ENCODE measurements at places on chromosomes 2 and 18. TPM values are rescaled to one million over a fixed set of nuclear protein-coding genes. Genes with fewer than 3 reads are reported as not detected.

- no peak for DNase-seq
- no peaks in the 10 kb centered on the region for H3K36me3 ChIP-seq
- H3K4me3 ChIP-seq: no peak overlapping the region
- no peaks in the 10 kb centered on the region for H3K27me3 ChIP-seq
- H3K27ac ChIP-seq: no peak overlapping the region
These were observed 93.7 kb upstream of the HS6ST1 start for GRCh38 chr2:128412181-128412871.

DNA sequence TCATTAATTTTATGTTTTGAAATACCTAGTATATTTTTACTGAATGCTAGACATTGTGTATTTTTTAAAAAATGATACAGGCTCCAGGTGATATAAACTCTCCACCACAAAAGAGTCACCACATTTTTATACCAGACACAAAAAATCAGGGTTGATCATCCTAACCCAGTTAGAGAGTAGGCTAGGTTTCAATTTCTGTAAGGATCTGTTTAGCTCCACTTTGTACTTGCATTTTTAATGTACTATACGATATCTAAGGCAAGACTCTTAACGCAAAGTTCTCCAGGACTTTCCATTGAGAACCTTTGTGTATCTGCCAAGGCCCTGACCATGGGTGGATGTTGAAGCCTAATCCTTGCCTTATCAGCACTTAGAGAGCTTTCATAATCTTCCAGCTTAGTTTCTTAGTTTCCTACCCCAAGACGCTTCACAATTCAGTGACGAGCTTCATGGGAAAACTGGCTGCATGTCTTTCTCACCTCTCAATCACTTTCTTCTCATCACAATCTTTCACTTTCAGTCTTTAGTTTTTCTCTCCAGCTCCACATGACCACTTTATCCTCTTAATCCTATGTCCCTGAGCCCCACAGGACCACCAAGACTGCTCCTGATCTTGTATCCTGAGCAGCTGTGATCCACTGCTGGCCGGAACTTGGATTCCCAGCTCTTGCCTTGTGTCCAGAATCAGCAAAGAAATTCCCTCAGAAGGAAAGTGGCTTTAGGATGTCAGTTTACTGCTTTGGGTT lies 635.8 kb downstream of the RNF144A start:
- H3K27me3 ChIP-seq: no peaks in the 10 kb centered on the region
- DNase-seq: peak; percentile 66
- H3K36me3 ChIP-seq: peaks cover 4% of the 10 kb centered on the region
- peak overlapping the region; percentile 47 for H3K4me3 ChIP-seq

DNA sequence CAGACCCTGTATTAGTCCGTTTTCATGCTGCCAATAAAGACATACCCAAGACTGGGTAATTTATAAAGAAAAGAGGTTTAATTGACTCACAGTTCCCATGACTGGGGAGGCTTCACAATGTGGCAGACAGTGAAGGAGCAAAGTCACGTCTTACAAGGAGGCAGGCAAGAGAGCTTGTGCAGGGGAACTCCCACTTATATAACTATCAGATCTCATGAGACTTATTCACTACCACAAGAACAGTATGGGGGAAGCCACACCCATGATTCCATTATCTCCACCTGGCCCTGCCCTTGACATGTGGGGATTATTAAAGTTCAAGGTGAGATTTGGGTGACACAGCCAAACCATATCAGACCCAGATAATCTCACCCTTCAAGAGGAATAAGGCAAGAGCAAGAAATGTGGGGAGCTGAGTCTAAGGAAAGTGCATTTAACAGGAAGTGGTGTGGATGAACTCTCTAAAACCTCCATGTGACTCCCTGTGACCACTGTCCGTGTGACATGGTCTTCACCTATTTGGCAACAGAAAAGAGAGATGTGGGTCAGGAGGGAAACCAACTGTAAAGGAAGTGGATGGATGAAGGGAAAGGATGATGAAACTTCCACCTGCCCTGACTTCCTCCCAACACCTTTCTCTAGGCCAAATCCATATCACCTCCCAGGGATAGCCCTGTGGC lies 110.6 kb downstream of the ATL2 start:
- no peak overlapping the region for H3K4me3 ChIP-seq
- peaks cover 3% of the 10 kb centered on the region for H3K36me3 ChIP-seq
- DNase-seq: no peak
- no peak overlapping the region for H3K27ac ChIP-seq
- H3K4me1 ChIP-seq: peaks cover 33% of the 10 kb centered on the region

DNA sequence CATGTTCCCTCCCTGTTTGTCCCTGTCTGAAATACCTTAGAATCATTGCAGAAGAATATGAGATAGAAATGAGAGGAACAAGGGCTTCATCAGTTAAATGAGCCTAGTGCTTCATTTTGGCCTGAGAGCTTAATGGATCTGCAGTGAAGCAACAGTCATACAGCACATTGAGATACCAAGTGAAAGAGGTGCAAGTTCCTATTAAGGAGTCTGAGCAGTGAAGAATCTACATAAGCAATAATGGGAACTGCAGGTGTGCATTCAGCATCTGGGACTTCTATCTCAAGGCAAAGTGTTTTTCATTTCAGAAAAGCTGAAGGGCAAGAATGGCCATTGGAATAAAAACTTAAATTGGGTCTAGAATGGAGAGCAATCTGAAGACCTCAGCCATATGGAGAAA lies 323.2 kb upstream of the SLC39A10 start:
- no peak overlapping the region for H3K4me3 ChIP-seq
- no peak overlapping the region for H3K27ac ChIP-seq
- H3K4me1 ChIP-seq: peaks cover 8% of the 10 kb centered on the region
- no peaks in the 10 kb centered on the region for H3K27me3 ChIP-seq
- H3K36me3 ChIP-seq: peaks cover 9% of the 10 kb centered on the region

DNA sequence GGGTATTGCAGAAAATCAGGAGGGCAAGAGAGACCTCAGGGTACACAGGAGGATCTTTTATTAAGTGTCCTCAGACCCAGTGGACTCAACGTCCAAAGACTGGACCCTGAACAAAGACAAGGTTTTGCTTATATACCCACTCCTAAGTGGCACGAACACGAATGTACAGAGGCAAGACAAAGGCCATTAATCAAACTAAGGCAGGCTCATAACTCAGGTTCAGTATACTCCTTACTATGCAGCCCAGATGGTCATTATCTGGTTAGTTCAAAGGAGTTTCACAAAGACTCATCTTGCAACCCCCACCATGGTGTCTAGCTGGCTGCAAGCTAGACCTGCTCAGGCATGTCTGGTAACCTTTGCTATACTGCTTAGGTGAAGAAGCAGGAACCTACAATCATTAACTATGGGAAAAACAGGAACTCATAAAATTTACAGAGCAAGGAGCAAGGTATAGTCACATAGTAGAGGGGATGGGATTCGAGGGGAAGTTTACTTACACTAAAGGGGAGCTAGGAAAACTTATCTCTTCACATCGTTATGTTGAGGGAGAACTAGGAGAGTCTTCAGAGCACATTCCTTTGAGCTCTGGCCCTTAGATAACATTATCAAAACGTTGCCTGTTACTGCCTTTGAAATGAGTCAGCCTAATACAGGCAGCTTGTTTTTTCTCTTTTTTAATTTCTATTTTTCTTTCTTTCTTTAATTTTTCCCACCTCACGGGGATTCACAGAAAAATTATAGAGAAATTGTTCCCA lies 33.9 kb downstream of the SLC4A3 start:
- DNase-seq: no peak
- no peaks in the 10 kb centered on the region for H3K36me3 ChIP-seq
- no peak overlapping the region for H3K4me3 ChIP-seq
- H3K27me3 ChIP-seq: peaks cover 12% of the 10 kb centered on the region
- H3K27ac ChIP-seq: no peak overlapping the region
- H3K4me1 ChIP-seq: no peaks in the 10 kb centered on the region

DNA sequence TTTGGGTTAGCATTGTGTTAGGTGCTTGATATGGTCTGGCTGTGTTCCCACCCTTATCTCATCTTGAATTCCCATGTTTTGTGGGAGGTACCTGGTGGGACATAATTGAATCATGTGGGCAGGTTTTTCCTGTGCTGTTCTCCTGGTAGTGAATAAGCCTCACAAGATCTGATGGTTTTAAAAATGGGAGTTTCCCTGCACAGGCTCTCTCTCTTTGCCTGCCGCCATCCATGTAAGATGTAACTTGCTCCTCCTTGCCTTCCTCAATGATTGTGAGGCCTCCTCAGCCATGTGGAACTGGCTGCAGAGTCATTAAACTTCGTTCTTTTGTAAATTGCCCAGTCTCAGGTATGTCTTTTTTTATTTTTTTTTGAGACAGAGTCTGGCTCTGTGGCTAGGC lies 2.8 kb downstream of the MSH2 start:
- H3K27ac ChIP-seq: no peak overlapping the region
- no peaks in the 10 kb centered on the region for H3K27me3 ChIP-seq
- DNase-seq: no peak
- peaks cover 43% of the 10 kb centered on the region for H3K36me3 ChIP-seq
- peaks cover 31% of the 10 kb centered on the region for H3K4me1 ChIP-seq

GRCh38 chr2:202815548-202816360 lies 55.8 kb downstream of the ICA1L start:
- no peaks in the 10 kb centered on the region for H3K27me3 ChIP-seq
- H3K36me3 ChIP-seq: peaks cover 6% of the 10 kb centered on the region
- no peak overlapping the region for H3K27ac ChIP-seq
- no peak overlapping the region for H3K4me3 ChIP-seq
- peak; percentile 26 for DNase-seq
- no peaks in the 10 kb centered on the region for H3K4me1 ChIP-seq

The KIAA2012 gene
- total RNA-seq: not detected

The CYP26B1 gene
- not detected for total RNA-seq

Data from activated CD4-positive, alpha-beta T cell treated with anti-CD3 and anti-CD28 coated beads, Interleukin-2, amount 10 ng/mL, durations not matched to agents 24 days and 14 days (primary cell).